ENCODE measurements at places on chromosomes 1 and 21.

GRCh38 chr1:53543130-53543777 lies 84.1 kb downstream of the DMRTB1 start:
- no peak for DNase-seq

DNA sequence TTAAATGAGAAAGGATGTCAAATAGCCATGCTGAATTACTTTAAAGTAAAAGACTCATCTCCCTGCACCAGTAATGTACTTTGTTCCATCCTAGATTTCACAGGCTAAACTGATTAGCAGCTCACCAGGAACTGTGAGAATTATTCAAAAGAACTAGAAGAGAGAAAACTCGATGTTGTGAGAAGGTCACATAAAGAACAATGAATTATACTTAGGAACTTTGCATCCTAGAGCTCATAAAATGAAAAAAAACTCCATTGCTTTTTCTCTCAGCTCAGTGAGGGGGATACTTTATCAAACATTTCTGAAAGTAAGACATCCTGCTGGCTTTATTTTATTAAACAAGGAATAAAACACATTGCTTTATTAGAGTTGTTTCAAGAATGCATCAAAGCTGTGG lies 278.5 kb downstream of the MRPL39 start:
- peak; percentile 17 for DNase-seq

DNA sequence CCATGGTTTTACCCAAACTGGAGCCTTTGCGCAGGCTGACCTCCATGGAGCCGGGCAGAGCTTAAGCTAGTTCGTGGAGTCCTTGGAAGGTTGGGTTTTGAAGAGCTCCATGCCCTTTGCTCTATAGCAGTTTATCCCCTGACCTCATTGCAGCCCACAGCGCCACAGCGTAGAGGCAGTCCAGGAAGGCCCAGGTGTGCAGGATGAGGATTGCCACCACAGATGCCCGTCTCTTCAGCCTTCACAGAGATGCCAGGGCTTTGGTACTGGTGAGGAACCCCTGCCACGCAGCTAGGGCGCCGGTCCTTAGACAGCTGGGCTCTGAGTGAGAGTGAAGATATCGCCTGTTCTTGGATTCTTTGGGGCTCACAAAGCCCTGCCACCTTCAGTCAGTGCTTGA lies 138.6 kb downstream of the PEX14 start:
- no peak for DNase-seq

GRCh38 chr1:207813946-207814345 lies 62.1 kb downstream of the CD46 start:
- DNase-seq, result no peak
